ENCODE measurements at places on chromosomes 7 and 10. TPM values are rescaled to one million over a fixed set of nuclear protein-coding genes. Genes with fewer than 3 reads are reported as not detected.

ASZ1 gene
- not detected for total RNA-seq

PDLIM1 gene
- total RNA-seq = 59.9 TPM

HOXA3 gene
- 6.1 TPM for total RNA-seq

LRRD1 gene
- total RNA-seq = 0.24 TPM

GIMAP7 gene
- 34.5 TPM for total RNA-seq

GIMAP2 gene
- total RNA-seq = 31.6 TPM

SP8 gene
- total RNA-seq = not detected

SPDYE16 gene
- total RNA-seq = not detected

MRLN gene
- not detected for total RNA-seq

TEX47 gene
- total RNA-seq = not detected

LFNG gene
- total RNA-seq = 21.7 TPM

PIP gene
- not detected for total RNA-seq

SPDYE3 gene
- not detected for total RNA-seq

ANKRD30A gene
- not detected for total RNA-seq

TSPAN12 gene
- 17.6 TPM for total RNA-seq

COL17A1 gene
- total RNA-seq = 0.06 TPM

CYP2C9 gene
- total RNA-seq = not detected

PPP1R3A gene
- total RNA-seq = not detected

BUD23 gene
- total RNA-seq = 57.3 TPM

SEC31B gene
- total RNA-seq = 2.8 TPM

LSM8 gene
- total RNA-seq = 18.8 TPM

SLC26A5 gene
- not detected for total RNA-seq

SLC18A3 gene
- not detected for total RNA-seq

TUBAL3 gene
- not detected for total RNA-seq

AQP1 gene
- total RNA-seq = 0.82 TPM

SLC13A1 gene
- total RNA-seq = not detected

IGFBP3 gene
- total RNA-seq = 247 TPM

CPA2 gene
- total RNA-seq = not detected

LEP gene
- not detected for total RNA-seq

IGF2BP3 gene
- 98.3 TPM for total RNA-seq

SCIN gene
- 0.58 TPM for total RNA-seq

IKZF5 gene
- total RNA-seq = 3.1 TPM

UNCX gene
- not detected for total RNA-seq

ADCYAP1R1 gene
- total RNA-seq = not detected

IL2RA gene
- not detected for total RNA-seq

FAM180A gene
- not detected for total RNA-seq

Data from glomerular endothelial cell (primary cell).